ENCODE measurements at places on chromosomes 13 and 19.
A peak's percentile ranks its signal among the peaks of the same experiment; 100 is the strongest.

DNA sequence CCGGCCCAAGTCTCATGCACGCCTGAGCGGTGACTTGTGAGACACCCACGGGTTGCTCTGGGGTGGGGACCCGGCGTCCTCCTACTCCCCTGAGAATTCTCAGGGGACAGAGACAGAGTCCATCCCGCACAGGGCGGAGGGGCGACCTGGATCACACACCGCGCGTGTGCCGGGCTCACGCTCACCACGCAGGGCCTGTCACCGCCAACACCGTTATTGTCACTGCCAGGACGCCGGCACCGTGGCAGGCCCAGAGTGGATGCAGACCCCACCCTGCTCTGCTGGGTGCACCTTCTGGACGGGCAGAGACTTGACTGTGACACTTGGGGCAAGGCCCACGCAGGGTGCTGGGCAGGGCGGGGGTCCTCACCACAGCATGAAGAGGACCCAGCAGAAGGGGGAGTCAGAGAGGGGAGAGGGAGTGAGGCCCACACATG lies 16.2 kb downstream of the MOB3A start:
- DNase-seq = no peak

DNA sequence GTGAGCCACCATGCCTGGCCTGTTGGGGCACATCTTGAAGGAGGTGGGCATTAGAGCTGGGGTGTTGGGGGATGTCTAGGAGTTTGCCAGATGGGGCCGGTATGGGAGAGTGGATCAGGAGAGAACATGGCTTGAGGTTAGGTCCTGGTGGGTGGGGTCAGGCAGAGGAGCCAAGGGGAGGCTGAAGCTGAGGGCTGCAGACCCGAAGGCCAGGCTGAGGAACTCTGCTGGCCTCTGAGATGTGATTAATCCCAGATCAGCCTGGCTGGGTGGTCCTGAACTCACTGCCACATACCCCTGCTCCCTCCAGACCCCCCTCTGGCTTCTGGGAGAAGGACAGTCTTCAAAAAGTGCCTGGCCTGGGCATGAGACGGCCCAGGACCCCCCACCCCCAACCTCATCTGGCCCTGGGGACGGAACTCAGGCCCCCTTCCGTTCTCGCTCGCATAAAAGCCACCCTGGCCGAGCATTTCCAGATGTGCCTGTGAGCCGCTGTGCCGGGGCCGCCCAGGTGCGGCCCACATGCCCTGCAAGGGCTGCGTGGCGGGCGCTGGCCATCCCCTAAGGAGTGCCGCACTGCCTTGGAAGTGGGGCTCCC lies 2.7 kb downstream of the FSTL3 start:
- DNase-seq = no peak

- DNase-seq = no peak
These were observed 7.6 kb upstream of the EGLN2 start for GRCh38 chr19:40791349-40791748.

GRCh38 chr13:43422116-43422515 lies 364.7 kb downstream of the ENOX1 start:
- no peak for DNase-seq

- no peak for DNase-seq
These were observed 16.8 kb downstream of the EPN1 start for GRCh38 chr19:55691561-55692481.

DNA sequence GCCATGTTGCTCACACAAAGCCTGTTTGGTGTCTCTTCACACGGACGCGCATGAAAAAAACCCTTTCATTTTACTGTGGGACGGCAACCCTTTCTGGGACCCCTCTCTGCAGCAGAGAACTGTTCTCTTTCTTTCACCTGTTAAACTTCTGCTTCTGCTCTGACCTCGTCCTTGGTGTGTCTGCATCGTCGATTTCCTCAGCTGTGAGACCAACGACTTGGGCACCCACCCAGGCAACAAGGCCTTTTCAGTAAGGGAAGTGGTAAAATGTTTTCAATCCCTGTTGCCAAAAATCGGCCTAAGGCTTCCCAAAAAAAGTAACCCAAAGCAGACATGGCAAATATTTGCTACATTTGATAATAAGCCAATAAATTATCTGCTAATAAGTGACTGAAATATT lies 515.3 kb downstream of the IRS2 start:
- no peak for DNase-seq

GRCh38 chr19:49786376-49786820 lies 19.6 kb downstream of the AP2A1 start:
- no peak for DNase-seq

- no peak for DNase-seq
These were observed 48.8 kb downstream of the TSHZ3 start for GRCh38 chr19:31300422-31300821.

DNA sequence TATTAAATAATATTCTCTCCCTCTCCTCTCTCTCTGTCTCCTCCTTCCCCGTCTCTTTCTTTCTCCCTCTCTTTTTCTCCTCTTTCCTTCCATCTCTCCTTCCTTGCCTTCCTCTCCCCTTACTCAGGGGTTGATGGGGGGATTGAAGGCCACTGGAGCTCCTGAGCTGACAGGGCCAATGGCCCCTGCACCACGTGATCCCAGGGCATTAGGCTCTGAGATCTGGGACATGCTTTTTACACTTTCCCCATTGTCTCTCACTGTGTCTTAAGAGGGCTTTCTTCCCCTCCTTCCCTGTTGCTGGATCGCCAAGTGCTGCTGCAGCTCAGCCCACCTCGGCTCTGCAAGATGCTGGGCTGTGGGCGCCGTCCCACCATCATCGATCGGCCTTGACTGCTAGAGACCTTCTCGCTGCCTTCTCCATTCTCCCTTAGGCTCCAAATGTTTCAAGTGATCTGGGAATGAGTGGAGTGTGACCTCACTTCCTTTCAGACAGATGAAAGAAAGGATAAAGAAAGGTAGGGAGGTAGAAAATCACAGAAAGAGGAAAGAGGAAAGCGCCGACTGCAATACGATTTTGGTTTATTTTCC lies 42.2 kb downstream of the COL4A1 start:
- DNase-seq = no peak

GRCh38 chr19:5929625-5930024 lies 15.6 kb downstream of the CAPS start:
- no peak for DNase-seq

DNA sequence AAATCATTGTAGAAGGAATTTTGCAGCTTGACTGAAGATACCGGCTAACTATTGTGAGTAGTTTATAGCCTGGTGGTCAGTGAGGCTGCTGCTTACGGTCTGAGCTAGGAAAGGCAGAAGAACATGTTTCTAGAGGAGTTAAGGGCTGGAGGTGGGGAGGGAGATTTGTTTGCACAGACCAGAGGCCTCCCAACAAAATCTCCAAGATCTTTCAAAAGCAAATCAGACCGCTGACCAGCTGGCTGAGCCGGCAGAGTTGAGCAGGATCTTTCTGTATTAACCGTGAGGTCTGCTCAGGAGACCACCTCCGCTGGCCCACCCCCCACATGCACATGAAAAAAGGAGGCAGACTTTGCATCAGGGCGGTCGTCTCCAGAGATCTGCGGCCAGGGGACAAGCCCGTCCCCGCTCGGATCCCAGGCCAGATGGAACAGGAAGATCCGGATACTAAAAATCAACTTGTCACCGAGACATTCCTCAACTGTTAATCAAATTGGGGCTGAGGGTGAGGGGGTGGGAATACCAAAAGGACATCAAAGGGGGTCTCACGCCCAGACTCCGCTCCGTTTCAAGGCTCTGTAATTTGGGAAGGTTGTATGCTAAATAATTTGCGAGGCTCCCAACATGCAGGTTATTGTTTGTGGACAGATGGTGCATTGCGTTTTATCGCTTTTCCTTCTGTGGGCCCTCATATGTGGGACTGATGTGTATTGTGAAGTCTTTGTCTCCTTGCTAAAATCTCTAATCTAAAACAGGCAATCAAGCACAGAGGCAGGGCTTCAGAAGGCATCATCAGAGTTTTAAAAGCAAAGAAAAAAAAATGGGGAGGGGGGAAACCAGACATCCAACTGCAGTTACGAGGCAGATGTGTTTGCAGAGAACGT lies 319.0 kb downstream of the ZNF536 start:
- no peak for DNase-seq

DNA sequence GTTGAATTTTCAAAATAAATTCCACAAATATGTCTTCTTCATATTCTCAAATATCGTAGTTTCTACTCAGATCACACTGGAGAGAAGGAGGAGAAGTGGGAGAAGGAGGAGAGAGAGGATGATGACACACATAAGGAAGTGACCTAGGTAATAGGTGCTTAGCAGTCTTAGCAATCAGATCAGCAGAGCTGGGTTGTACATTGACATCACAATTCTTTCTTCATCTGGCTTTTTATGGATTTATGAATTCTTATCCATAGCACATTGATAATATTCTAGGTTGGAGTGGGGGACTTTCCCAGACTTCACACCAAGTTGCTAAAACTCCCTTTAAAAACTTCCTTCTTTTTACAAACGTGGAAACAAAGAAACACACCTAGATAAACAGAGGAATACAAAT lies 86.9 kb downstream of the FGF9 start:
- no peak for DNase-seq

- no peak for DNase-seq
These were observed 137.1 kb upstream of the WASF3 start for GRCh38 chr13:26420282-26420960.

GRCh38 chr13:99806671-99807070 lies 164.9 kb downstream of the ZIC5 start:
- no peak for DNase-seq

DNA sequence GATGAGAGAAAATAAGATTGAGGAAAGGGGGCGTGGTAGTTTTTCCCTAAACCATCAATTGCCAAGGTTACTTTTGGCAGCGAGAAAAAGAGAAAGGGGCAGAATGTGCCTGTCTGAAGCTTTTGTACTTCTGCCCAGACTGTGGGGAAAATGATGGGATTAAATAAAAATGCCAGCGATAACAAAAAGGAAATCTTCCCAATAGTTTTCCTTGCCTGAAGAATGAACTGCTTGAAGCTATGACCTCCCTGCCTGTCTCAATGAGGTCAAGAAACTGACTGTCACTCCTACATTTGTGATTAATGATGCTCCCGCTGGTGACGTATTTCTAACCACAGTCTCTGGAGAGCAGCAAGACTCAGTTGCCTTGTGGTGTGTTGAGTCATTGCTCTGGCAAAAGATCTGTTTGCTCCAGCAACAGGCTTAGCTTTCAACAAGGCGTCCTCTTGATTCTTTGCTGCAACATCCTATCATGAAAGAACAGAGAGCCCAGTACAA lies 1051.5 kb downstream of the DIAPH3 start:
- DNase-seq = peak; percentile 82

GRCh38 chr13:99614465-99614885 lies 113.2 kb downstream of the TM9SF2 start:
- DNase-seq = peak; percentile 29

DNA sequence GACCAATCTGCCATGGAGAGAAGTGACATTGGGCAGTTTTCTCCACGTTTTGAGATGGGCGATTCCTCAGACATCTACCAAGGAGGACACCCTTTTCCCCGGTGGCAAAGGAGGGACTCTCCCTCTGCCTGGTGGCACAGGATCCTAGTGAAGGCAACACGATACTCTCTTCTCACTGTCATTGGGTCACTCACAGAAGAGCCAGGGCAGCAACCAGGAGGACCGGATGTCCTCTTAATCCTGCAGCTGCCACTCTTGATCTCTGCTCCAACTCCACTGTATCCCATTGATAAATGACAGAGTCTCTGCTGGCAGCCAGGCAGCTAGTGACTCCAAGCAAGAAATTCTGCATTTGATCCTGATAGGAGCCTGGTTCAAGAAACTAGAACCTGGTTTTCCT lies 42.2 kb downstream of the COL4A2 start:
- no peak for DNase-seq

GRCh38 chr13:110232142-110232541 lies 74.8 kb downstream of the COL4A1 start:
- DNase-seq = no peak

- DNase-seq = no peak
These were observed 46.2 kb downstream of the CEBPG start for GRCh38 chr19:33419788-33420130.

DNA sequence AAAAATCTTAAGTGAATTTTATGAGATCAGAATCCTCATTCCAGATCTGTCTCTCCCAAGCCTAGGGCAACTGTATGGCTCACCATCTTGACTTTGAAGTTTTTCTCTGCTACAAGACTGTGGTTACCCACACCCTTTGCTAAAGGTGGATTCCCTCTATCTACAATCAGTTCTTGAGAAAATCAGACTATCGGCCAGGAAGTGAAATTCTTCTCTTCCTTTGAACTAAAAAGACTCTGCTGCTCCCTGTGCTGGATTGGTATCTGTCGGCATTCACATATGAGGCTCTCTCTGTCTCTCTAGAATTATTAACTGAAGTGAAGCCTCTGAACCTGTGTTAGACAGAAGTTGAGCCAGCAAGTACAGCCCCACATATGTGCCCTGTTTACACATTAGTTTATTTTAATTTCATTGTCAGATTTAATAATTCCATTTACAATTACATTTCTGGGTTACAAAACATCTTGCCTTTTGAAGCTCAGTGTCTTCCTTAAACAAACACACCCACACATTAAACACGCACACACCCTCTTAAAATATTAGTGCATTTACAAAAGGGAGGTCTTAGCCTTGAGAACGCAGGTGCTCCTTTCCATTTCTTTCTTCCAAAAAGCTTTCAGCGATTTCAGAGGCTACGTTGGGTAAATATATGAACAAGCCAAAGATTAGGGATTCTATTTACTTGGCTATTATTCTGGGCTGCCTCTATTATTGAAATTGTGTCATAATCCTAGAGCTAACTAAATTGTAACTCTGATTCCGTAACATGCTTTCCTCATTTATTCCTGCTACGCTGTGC lies 145.7 kb downstream of the MIPEP start:
- DNase-seq = no peak

- DNase-seq = no peak
These were observed 28.5 kb downstream of the RFC3 start for GRCh38 chr13:33846303-33847062.

DNA sequence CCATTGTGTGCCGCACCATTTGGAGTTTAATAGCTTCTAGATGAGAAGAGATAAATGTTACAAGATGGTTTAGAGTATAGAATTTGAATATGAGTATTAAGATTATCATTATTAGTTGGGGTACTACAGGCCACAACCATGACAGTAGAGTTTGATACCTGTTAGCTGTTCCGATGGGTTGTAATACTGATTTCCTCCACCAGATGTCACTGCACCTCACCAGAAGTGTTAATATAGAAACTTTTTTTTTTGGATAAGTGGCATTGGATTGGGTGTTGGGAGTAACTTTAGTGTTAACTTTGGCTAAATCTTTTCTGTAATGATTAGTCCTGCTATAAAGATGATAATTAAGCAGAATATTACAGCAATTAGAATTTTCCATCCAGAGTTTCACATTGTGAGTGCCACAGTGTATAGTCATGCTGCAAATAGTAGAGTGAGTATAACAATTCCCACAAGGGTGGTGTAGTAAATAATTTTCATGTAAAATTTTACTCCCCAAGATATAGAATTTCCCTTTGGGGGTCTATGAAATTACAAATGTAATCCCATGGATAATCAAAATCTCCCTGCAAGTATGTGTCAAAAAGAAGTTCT lies 56.3 kb downstream of the PSG3 start:
- peak; percentile 5 for DNase-seq

- no peak for DNase-seq
These were observed 2.2 kb downstream of the CD37 start for GRCh38 chr19:49337267-49338022.

GRCh38 chr13:49464085-49464484 lies 20.0 kb downstream of the SETDB2 start:
- DNase-seq = no peak

- no peak for DNase-seq
These were observed 249.4 kb downstream of the KCTD12 start for GRCh38 chr13:76636829-76637228.
